SK-MEL-5 (cell line): ENCODE measurements at places on chromosomes 2 and 18.
A peak's percentile ranks its signal among the peaks of the same experiment; 100 is the strongest.

GRCh38 chr2:36329251-36329650 is 26.3 kb upstream of the CRIM1 start:
- no peak for DNase-seq

DNA sequence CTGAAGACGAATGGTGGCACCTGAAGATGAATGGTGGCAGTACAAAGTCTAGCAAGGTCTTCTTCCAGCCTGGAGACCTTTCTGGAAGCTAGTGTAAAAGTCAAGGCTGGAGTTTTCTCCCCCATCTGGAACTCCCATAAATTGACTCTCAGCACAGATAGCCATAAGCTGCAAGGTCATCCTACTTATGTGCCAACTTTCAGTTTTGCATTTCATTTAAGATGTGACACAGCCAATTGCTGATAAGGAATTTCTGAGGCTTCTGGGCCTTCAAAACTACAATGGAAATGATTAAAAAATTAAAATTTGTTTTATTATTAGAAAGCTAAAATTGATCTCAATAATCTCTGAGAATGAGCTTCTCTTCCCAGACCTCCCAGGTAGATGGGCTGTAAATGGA is 10.2 kb downstream of the XDH start:
- no peak for DNase-seq

- no peak for DNase-seq
These were observed 39.0 kb downstream of the SLC66A2 start for GRCh38 chr18:79912409-79912991.

DNA sequence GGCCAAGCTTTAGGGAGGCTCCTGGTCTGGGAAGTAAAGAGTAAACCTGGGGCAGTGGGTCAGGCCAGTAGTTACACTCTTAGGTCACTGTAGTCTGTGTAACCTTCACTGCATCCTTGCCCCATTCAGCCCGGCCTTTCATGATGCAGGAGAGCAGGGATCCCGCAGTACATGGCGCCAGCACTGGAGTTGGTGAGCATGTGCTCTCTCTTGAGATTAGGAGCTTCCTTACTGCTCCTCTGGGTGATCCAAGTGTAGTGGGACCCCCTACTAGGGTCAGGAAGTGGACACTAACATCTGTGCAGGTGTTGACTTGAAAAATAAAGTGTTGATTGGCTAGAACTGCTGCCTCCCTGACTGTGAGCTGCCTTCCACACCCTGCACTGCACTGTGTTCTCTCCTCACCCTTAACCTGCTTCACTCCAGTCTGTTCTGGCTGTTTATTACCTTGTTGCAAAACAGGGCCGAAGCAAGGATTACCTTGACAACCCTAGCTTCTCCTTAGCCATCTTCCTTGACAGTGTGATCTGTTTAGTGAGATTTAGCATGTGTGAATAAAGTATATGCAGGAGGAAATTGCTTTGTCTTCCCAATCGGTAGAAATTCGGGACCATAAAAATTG is 5.2 kb downstream of the RETREG2 start:
- no peak for DNase-seq

GRCh38 chr18:28995319-28995718 is 818.4 kb upstream of the CDH2 start:
- no peak for DNase-seq

DNA sequence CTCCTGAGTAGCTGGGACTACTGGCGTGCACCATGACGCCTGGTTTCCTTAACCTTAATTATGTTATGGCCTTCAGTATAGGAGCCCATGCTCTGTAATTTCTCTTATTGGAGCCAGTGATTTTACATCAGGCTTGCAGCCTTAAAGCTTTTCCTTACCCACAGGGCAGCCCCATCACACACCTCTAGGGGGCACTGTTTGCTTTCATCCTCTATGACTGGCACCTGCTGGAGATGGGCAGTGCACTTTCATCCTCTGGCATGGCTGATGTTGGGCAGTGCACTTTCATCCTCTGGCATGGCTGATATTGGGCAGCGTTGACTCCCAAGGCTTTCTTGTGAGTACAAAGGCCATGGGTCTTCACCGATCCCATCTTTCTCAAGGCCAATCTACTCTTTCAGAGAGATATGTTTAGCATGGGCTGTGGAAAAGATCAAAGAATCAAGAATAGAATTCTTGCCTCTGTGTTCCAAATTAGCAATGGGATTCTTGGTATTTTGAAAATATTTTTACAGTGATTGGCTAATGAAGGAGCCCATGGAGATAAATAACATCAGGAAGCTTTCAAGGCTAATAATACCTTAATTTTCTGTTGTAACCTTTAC is 80.7 kb upstream of the MEX3C start:
- DNase-seq: peak; percentile 83

- DNase-seq: no peak
These were observed 53.3 kb downstream of the FECH start for GRCh38 chr18:57533006-57533867.

- no peak for DNase-seq
These were observed 113.2 kb downstream of the SH3BP4 start for GRCh38 chr2:235064976-235065375.

- DNase-seq: peak; percentile 50
These were observed 3.1 kb downstream of the ADAM17 start for GRCh38 chr2:9552219-9553178.

GRCh38 chr18:63155169-63155852 is 164.3 kb downstream of the BCL2 start:
- peak; percentile 72 for DNase-seq

DNA sequence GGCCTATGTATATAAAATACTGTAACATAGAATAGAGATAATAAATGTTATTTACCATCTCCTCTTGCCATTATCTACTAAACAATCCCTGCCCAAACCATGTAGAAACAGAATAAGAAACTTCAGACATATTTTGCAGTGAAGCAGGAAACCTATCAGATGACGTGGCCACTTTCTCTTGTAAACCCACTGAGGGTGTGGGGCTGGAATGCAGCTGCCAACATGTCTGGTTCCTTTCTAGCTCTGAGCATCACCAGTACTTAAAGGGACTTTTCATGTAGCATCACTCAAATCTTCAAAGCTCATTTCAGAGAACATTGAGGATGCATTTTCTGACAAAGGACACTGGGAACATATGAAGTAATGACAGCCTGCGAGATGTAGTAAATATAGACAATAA is 251.8 kb downstream of the LPIN1 start:
- no peak for DNase-seq

DNA sequence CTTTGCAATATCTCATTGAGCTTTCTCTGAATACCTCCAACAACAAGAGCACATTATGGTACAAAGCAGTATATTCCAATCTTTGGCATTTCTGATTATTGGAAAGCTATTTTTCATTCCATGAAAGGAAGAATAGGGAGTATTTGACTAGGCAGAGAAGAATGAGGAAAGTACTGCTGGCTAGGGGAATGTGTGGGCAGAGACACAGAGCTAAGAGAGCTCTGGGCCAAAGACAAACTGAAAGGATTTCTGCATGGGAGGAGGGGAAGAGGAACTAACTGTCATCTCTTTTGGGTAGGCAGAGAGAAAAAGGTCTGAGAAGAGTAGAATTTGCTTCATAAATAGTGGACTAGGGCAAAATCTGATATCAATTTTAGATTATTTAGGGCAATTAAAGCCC is 150.8 kb downstream of the CCDC85A start:
- DNase-seq: no peak

GRCh38 chr2:48315896-48316194 is 214.1 kb upstream of the STON1 start:
- peak; percentile 49 for DNase-seq

DNA sequence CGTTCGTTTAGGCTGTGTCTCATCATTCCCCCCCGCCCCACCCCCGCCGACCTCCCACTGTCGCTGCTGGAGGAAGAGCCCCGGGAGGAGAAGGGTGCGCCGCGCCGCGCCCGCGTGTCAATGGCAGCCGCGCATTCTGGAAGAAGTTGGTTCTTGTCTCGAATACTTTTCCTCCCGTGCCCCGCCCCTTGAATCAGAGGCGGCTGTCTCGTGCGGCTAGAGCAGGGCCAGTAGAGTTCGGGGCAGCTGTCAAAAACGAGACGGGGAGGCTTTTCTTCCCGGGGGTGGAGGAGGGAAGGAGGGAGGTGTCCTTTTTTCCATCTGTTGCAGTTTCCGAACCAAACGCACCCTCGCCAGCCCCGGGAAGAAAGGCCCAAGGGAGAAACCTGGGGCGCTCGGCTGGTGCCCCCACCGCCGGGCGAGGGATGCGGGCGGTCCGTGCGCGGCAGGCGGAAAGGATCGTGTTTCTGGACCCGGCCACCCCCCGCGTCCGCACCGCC is 410 bp upstream of the TGIF1 start:
- DNase-seq: no peak

- no peak for DNase-seq
These were observed 31.5 kb downstream of the TRABD2A start for GRCh38 chr2:84849271-84849952.

- DNase-seq: no peak
These were observed 16.2 kb upstream of the MBD2 start for GRCh38 chr18:54240629-54241107.

DNA sequence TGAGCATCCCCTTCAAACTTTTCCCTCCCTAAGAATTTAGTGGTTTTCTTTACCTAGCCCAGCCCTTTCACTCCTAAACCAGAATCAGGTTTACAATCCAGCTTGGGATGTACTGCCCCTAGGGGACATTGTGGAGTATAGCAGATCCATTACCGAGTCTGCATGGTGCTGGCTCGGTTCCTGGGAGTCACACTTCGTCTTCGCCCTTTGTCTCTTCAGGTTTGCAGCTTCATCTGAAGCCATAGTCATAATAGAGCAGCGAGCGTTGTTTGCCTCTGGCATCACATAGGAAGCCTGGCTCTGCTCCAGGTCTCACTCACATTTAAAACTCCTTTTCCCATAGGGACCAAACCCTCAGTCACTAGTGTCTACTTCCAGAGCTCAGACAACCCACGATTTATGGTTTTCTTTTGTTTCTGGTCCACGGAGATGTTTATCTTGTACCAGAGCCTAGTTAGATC is 16.8 kb upstream of the LYPD6 start:
- DNase-seq: peak; percentile 64

GRCh38 chr2:210630873-210631560 is 74.6 kb downstream of the CPS1 start:
- DNase-seq: peak; percentile 24

DNA sequence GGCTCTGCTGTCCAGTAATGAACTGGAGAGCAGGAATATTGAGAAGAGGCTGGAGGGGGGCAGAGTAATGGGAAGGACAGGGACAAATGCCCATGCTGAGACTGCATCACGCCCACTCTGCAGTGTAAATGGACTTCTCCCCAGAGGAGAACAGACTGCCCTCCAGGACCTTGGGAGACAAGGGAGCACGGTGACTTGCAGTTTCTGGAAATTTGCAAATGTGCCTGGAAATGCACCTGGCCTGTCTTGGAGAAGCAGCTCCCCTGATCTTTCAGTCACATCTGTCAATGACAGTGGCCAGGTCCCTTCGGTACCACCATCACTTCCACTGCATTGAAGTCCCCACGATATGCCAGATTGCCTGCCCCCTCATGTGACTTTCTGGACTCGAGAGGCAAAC is 178.7 kb upstream of the SH3BP4 start:
- DNase-seq: no peak

DNA sequence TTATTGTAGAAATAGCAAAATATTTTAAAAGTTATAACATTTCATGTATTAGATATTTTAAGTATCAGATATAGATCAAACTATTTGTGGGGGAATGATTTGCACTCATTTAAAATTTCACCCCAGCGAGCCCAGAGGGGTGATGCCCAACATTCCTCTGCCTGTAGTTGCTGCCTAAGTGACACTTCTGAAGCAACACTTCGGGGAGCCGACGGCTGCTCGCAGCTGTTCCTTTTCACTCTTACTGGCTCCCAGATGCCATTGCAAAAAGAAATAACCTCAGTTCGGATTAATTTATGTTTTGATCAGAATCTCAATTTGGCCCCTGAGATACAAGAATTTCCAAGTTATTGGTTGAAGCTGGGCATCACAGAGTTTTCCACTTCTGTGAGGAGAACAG is 603.8 kb downstream of the PLCL1 start:
- no peak for DNase-seq

DNA sequence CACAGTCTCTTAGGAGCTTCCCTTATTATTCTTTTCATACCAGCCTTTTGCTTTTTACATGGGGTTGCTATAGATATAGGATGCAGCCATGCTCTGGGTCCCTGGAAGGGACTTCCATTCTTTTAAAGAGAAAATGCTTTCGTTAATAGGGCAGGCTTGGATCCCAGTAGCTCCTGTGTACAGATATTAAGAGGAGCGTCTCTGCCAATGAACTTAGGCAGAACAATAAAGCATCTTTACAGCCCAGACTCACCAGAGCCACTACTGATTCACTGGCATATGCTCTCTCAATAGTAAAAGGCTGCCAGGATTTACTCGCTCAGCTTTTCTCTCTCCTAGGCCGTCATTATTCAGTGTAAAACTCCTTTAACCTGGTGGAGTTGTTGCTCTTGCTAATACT is 1385.4 kb upstream of the PIK3C3 start:
- no peak for DNase-seq

DNA sequence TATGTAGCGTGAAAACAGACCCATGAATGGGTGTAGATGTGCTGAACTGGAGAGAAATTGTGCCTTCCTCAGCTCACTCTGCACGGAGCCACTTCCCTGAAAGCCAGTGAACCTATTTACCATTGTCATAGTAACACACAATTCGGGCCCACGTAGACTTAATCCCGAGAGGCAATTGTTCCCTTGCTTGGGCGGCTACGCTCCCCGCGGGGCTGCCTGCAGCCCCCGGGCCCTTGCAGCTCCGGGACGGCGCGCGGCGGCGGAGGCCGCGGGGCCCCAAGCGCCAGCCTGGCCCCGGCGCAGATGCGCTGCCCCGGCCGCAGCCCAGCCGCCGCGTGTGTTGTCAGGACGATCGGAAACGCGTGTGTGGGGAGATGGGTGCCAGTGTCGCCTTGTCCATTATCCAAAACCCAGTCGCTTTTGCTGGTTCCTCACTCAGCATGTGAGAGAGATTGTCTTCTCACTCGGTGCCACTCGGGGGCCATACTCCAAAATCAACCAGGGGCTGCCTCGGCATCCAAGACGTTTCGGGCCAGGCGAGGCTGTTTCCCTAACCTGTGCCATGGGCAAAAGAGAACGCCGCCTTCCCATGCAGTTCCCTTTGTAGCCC is 17.9 kb upstream of the LRRTM1 start:
- DNase-seq: no peak

- DNase-seq: no peak
These were observed 129.9 kb upstream of the RMP24 start for GRCh38 chr18:35842536-35842935.

- no peak for DNase-seq
These were observed 9.0 kb downstream of the LRRTM4 start for GRCh38 chr2:77513191-77513590.

DNA sequence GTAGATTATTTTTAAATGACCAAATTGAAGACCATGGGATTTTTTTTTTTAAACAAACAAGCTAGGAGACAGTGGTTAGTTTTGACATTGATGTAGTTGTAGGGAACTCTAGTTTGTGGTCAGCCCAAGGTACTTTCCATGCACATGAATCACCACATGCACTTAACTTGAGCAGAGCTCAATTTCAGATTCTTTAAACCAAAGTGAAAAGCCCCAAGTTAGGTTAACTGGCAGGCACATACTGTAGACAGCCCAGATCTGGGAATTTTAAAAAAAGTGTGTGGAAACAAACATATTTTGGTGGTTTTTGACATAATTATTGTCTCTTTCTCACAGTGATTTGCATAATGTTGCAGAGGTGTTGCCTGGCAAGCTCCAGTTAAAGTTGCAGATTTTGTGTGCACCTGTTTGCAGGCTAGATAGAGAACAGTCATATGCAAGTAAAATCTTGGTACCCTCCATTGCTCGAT is 88.4 kb downstream of the BCL2L11 start:
- no peak for DNase-seq

- DNase-seq: no peak
These were observed 120.4 kb downstream of the PDCL3 start for GRCh38 chr2:100683231-100683630.

GRCh38 chr2:236998758-236999157 is 86.9 kb upstream of the COPS8 start:
- DNase-seq: no peak

- DNase-seq: no peak
These were observed 9.5 kb downstream of the PID1 start for GRCh38 chr2:229261599-229261998.
